ENCODE measurements at places on chromosomes 13 and 19. TPM values are rescaled to one million over a fixed set of nuclear protein-coding genes. Genes with fewer than 3 reads are reported as not detected.

ZNF154 gene
- 11.9 TPM for total RNA-seq

DNA sequence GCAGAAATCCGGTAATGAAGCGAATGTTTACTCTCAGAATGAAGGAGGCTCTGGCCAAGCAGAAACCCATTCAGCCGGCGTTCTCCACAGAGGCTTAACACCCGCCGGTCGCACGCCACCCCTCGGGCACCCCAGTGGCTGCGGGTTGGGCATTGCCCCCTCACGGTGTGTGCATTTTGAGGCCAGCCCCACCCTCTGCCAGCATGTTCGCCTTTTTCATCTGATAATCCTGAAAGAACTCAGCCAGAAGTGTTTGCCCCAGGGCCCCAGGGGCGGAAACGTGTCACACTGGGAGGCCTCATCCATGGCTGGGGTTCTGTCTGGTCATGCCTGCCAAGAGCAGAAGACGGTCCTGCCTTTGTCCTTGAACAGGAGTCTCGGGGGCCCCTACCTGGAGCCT is 34.2 kb downstream of the COMP start:
- peak; percentile 12 for DNase-seq

DNA sequence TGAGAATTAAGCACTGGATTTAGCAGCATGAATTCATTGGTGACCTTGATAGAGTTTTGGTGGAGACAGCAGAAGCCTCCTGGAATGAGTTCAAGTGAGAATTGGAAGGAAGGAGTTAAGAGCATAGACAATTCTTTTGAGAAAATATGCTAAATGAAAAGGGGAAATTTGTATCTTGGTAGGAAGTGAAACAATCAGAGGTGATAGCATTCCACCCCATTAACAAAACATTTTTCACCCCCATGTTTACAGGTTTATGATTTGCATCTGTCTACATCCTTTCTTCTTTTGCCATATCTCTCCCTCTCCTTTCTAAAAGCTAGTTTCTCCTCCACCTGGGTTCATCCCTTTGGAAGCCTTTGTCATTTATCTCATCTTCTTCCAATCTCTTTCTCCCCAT is 27.5 kb downstream of the LNX2 start:
- no peak for DNase-seq

DNA sequence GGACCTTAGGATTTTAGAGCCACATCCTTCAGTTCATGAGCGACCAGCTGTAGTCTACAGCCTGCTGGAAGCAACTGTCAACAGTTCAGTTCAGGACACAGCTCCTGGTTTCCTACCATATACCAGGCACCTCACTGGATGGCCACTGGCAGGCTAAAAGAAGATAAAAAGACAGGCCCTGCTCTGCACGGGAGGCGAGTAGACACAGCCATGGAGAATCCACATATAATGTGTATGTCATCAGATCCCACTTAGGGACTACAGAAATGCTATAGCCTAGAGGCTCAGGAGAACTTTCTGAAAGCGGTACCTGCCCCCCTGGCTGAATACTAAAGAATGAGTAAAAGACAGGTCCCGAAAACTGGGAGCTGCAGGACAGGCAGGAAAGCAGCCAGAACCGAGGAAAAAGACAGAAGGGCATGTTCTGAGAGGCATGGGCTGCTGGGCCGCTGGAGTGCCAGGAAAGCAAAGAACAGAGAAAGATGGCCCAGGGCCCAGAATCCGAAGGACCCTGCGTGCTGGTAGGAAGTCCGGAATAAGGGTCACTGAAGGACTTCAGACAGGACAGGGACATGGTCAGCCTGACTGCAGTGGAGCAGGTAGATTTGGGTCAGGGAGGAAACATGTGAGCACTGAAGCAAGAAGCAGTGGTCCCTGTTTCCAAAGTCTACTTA is 23.5 kb downstream of the DZIP1 start:
- DNase-seq, result no peak

DNA sequence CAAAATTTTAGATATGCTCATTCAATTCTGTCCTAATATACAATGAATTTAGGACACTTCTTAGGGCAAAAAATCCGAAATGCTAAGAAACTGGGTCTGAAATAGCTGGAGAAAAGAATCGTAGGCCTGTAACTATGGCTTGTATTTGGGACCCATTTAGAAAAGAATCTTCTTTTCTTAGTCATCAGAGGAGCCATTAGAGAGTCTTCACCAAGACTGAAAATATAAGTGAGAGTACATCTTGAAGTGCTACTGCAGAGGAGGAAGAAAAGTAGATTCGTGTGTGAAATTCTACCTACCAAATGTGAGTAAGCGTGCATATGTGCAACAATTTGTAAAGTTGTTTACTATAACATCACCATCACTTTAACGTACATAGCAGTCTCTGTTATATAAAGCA is 8.8 kb upstream of the DACH1 start:
- DNase-seq, result no peak

DNA sequence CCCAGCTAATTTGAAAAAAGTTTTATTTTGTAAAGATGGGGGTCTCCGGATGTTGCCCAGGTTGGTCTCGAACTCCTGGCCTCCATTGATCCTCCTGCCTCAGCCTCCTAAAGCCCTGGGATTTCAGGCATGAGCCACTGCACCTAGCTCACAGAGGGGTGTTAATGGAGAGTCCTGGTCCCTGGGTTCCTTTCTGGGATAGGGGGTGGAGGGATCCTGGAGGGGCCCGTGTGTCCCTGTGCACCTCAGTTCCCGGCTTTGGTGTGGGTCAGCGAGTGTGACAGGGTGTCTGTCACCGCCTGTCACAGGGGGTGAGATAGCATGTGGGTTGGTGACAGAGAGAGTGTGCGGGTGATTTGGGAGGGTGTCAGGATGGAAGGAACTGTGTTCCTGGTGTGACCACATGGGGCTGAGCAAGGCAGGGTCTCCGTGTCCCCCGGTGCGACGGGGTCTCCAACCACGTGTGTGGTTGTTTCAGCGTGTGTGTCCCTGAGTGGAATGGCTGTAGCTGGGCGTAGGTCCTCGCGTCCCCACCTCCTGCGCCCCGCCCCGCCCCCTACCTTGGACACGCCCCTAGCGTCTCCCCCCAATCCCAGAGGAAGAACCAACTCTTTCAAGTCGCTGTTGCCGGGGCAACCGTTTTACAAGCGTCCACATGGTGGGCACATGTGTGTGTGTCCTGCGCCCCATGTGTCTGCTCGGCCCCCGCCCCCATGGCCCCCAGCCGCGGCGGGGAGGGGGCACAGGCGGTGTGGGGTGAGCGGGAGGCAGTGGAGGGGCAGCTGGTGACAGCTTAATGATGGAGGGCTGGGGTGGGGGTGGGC is 2.9 kb upstream of the NRTN start:
- peak; percentile 84 for DNase-seq

GRCh38 chr19:20233105-20233504 is 66.1 kb downstream of the ZNF486 start:
- no peak for DNase-seq

DNA sequence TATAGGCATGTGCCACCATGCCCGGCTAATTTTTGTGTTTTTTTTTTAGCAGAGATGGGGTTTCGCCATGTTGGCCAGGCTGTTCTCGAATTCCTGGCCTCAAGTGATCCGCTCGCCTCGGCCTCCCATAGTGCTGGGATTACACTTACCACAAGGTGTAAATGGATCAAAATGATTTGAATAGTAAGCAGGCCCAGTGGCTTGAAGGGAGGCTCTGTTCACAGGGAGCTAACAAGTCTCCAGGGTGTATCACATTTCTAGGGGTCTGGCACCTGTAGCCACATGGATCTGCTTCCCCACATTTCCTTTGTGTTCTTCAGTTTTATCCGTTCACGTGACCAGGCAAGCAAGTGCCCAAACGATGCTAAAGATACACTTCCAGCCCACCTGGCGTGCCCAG is 13.5 kb upstream of the CNFN start:
- DNase-seq, result no peak

DNA sequence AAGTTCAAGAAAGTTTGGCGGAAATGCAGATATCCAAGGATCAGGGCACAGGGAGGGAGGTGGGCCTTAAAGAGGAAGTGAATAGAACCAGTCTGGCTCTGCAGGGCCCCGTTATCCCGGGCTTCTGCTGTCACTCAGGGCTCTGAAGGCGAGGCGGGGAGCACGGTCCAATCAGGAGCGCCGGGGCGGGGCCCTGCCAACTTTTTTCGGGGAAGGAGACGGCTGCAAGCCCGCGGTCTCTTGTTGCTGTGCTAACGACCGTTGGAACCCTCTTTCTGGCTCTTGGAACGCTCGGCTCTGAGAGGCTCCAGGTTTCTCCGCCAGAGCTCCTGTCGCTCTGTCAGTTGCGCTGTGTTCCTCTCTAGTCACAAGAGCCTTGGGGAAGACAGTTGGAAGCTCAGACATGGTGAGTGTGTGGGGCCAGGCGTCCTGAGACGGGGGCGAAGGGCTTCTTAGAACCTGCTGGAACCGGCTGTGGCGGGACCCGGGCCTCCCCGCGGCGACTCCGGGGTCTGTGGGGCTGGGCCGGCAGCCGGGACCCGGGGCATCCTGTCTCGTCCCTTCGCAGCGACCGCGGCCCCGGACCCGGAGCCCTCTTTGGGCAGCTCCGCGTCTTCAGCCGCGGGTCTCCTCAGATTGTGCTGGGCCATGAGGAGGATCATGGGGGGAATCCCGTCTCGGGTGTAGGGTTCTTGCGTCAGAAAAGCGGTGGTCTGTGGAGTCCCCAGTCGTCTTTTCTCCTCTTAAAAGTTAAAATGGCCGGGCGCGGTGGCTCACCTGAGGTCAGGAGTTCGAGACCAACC is 27.7 kb downstream of the ZNF844 start:
- DNase-seq, result peak; percentile 92

DNA sequence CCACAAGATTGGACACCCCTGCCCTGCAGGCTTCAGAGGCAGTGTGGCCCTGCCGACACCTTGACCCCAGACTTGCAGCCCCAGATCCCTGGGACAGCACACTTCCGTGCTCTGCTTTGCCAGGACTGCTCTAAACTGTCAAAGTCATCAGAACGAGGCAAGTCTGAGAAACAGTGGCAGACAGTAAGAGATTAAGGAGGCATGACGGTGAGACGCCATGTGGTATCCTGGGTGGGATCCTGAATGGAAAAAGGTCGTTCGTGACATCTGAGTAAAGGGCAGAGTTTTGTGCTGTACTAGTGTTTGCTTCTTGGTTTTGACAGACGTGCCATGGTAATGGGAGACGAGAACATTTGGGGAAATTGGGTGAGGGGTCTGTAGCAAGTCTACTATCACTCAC is 13.8 kb downstream of the ZNF579 start:
- DNase-seq, result no peak

MIA gene
- 8.8 TPM for total RNA-seq

DNA sequence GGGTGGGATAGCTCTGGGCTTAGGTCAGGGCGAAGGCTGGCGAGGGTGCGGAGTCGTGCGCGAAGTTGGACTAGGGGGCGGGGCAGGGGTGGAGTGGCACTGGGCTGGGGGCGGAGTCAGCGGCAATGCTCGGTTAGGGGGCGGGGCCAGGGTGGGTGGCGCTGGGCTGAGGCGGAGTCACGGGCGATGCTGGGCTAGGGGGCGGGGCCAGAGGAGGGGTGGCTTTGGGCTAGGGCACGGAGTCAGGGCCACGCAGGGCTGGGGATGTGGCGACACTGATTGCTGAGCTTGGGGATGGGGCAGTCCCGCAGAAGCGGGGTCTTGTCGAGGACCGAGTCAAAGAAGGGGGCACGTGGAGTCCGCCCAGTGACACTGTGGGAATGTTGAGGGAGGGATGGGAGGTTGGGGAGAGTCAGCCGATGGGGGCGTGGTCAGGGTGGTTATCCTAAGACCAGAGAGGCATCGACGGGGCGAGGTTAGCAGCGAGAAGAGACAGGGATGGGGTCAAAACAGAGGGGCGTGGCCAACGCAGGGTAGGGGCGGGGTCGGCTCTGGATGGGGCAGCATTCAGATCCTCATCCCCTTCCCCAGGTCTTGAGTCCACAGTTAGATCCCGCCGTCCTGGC is 8.7 kb downstream of the HOMER3 start:
- DNase-seq, result no peak

DNA sequence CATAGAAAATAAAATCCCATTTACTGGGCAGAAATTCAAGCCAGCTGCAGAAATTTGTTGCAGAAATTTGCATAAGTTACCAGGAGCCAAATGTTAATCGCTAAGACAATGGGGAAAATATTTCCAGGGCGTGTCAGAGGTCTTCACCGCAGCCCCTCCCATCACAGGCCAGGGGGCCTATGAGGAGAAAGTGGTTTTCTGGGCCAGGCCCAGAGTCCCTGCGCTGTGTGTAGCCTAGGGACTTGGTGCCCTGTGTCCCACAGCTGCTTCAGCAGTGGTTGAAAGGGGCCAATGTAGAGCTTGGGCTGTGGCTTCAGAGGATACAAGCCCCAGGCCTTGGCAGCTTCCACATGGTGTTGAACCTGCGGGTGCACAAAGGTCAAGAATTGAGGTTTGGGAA is 278.9 kb upstream of the PCDH9 start:
- DNase-seq, result no peak

CYP2F1 gene
- not detected for total RNA-seq

- no peak for DNase-seq
These were observed 978 bp downstream of the ERICH4 start for GRCh38 chr19:41443813-41444455.

DNA sequence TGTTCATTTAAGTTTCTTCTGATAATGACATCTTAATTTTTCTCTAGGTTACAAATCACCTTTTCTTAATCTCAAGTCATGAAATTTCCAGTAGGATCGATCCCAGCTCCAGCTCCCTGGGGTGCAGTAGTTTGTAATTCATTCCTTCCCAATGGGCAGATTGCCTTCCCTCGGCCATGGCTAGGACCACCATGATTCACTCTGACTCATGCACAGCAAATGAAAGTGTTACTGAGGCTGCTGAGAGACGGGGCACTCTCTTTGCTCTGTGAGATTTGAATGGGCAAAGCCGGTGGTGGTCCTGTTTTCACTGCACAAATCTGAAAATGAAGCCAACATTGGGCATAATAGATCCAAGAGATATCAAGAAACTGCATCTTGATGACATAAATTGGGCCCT is 202.8 kb upstream of the IRS2 start:
- DNase-seq, result no peak

- no peak for DNase-seq
These were observed 11.4 kb upstream of the IGFL1 start for GRCh38 chr19:46218160-46218559.

CACNA1A gene
- total RNA-seq, result 1.5 TPM

GRCh38 chr13:113345486-113345885 is 18.4 kb downstream of the GRTP1 start:
- no peak for DNase-seq

GRCh38 chr19:38942471-38943181 is 11.9 kb downstream of the MRPS12 start:
- no peak for DNase-seq

PRODH2 gene
- total RNA-seq, result not detected

SHISA7 gene
- 0.10 TPM for total RNA-seq

GRCh38 chr19:10625003-10625761 is at the start of gene SLC44A2:
Gene SLC44A2, plus strand, starts transcription at chr19:10625553. Its CDS starts 81 bp downstream, at chr19:10625634.
- no peak for DNase-seq

CPAMD8 gene
- total RNA-seq, result 4.0 TPM

Data from skin of body (tissue), 3 donors.